SK-MEL-5 (cell line): ENCODE measurements at places on chromosomes 13 and 19.

DNA sequence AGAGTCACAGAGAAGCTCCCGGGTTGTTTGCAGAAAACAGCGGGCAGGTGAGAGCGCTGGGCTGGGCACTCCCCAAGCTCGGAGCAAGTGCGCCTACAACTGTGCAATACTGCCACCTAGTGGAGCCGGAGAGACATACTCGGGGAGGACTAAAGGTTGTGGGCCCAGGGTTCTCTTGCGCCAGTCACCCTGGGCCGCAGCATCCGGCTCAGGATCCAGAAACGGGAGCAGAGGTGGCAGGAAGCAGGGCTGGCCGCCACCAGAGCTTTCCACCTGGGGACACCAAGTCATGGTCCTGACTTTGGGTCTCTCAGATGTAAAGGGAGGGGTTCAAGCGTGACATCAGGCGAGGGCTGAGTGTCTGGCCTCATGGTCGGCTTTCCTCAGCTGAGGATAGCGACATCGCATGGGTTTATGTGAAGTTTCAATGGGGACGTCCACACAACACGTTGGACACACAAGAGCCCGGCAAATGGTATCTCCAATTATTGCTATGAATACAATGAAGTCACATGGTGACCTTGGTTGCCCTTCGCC is 11.2 kb upstream of the KLK4 start:
- peak; percentile 91 for DNase-seq

DNA sequence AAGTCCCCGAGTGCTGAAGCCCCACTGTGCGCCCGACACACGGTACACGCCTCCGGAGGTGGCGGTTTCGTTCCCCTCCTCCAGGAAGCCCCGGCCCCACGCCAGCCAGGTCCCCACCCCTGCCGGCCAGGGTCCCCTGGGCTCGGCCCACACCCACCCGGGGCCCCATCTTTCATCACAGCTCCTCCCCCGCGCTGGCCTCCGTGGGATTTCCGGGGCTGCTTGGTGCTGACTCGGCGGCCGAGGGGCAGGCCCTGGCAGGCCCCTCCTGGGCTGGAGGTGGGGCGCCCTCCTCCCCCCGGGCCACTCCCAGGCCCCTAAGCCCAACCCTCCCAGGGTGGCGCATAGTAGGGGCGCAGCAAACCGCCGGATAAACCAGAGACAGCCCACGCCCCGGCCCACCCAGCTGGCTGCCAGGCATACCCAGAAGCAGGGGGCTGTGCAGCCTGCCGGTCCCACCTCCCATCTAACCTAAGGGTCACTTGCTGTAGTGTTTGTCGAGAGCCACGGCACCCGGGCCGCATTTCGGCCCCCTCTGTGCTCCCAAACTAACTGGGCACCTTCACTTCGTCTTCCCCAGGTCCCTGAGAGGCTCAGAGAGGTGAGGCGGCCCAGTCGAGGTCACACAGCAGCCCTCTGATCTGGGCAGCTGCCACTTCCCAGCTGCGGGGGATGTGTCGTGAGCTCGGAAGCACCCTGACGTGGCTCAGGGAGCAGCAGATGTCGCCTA is 6.6 kb downstream of the ZBTB7A start:
- no peak for DNase-seq

GRCh38 chr19:35966771-35967170 is 28.2 kb upstream of the SDHAF1 start:
- DNase-seq, result no peak

DNA sequence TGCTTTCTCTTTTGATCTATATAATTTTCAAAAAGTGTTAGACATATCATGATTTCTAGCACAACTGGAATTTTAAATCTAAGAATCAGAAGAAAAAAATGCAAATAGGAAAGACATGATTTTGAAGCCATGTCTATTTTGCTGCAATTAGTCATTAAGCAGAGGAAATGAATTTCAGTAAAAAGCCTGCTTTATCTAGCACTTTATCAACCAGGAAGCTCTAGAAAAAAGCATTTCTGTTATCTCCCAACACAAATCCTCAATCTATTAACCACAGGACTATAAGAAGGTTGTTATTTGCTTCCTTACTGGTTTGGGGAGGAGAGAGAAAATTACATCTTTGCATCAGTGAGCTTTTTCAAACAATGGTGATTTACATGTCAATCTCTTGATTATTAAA is 716.7 kb downstream of the DIAPH3 start:
- DNase-seq, result no peak

DNA sequence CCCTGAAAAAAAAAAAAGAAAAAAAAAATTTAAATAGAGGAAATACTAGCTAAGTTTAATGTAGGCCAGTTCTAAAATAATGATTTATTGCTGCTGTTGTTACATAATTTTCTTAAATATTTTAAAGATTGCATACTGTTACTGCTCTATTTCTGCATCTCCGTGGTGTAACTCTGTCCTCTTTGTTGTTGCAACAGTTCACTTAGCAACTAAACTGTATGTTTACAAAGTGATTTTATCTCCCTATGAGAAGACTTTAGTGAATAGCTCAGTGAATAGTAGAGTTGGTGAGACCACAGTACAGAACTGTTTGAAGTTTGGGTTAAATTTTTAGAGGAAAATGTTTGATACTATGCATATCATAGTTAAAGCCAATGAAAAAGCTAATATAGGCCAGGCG is 19.4 kb downstream of the BRCA2 start:
- DNase-seq, result no peak

- DNase-seq, result peak; percentile 74
Measured at GRCh38 chr19:17855280-17856152, 4.2 kb upstream of the RPL18A start.

GRCh38 chr19:42693760-42694350 is 46.4 kb downstream of the PSG3 start:
- peak; percentile 61 for DNase-seq

GRCh38 chr13:87712012-87712411 is 40.8 kb downstream of the SLITRK5 start:
- DNase-seq, result no peak

GRCh38 chr13:35478271-35479037 is 2.0 kb upstream of the MAB21L1 start:
- DNase-seq, result no peak

DNA sequence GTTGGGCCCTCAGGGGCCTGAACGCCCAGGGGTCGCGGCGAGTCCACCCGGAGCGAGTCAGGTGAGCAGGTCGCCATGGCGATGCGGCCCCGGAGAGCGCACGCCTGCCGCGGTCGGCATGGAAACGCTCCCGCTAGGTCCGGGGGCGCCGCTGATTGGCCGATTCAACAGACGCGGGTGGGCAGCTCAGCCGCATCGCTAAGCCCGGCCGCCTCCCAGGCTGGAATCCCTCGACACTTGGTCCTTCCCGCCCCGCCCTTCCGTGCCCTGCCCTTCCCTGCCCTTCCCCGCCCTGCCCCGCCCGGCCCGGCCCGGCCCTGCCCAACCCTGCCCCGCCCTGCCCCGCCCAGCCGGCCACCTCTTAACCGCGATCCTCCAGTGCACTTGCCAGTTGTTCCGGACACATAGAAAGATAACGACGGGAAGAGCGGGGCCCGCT is at the start of gene CCNA1:
Gene CCNA1, plus strand, starts transcription at position 390 of the 439 bp plus-strand sequence. CDS start 562 bp downstream, outside the sequence.
- no peak for DNase-seq

DNA sequence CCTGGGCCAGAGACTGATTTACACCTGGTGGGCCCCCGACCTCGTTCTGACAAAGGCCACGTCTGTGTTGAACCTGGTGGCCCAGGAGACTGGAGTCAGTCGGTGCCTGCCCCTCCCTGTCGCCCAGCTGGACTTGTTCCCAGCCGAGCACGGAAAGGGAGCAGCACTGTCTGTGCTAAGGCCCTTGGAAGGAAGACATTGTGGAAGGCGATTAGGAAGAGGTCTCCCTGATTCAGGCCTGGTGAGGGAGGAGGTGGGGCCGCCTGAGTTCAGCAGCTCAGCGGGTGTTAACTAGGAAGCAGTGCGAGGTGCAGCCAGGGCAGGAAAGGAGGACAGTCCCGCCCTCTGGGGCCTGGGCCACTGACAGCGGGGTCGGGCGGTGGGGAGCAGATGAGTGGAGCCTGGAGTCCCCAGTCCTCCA is 64.7 kb downstream of the GPR12 start:
- DNase-seq, result no peak

DNA sequence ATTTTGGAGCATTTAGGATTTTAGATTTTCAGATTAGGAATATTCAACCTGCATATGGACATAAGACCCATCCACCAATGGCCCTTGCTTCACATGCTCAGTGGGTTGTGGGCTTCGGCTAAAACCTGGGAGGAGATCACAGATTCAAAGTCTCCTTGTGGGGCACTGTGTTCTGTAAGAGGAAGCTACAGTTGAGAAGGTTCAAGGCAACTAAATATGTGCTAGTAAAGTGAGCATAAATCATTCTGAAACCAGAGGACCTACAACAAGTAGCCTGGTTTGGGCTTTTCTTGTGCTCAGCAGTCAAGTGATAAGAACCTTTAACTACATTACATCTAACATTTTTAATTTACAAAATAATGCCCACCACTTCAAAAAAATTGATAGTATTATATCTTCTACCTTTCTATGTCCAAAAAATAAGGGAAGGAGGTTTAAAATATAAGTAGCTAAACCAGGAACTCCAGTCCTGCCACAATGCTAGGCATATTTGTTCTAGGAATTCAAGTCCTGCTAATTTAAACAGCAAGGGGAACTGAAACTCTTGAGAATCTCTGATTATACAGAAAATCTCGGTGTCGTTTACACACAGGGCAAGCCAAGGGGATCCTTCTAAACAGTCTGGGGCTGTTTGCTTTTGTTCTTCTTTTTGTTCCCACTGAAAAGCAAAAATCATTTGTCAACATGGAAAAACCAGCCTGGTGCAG is 36.6 kb downstream of the FOXO1 start:
- DNase-seq, result no peak

GRCh38 chr19:42281827-42282762 is 13.0 kb downstream of the CIC start:
- no peak for DNase-seq

- DNase-seq, result no peak
Measured at GRCh38 chr13:29556742-29557141, 38.7 kb downstream of the SLC7A1 start.

DNA sequence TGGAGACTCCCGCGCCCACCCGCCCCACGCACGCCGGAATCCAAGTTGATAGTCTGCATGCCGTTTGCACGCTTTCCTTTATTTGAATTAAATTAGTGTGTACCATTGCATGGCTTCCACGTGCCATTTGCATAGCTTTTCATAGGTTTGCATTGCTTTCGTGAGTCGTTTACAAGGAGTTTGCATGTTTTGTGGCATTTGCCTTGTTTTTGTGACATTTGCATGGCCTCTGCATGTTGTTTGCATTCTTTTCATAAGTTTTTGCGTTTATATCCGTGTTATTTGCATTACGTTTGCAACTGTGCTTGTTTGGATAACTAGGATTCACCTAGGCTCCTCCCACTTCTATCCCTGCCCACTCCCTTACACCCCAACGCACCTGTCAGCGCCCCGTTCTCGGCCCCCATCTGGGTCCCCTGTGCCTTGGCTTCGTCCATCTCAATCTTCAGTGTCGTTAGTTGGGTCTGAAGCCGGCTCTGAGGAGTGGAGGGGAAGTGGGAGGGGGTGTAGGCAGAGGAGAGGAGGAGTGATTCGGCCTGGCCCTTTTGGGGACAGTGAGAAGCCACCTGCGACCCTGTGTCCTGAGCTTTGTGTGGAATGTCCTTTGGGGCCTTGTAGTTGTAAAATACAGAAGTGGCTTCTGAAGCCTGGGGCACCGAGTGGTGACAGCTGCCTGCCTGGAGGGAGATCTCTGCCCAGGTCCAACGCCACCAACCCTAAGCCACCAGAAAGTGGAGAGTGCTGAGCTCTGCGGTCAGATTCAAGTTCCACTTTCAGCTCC is 2.4 kb downstream of the CCDC194 start:
- DNase-seq, result no peak

DNA sequence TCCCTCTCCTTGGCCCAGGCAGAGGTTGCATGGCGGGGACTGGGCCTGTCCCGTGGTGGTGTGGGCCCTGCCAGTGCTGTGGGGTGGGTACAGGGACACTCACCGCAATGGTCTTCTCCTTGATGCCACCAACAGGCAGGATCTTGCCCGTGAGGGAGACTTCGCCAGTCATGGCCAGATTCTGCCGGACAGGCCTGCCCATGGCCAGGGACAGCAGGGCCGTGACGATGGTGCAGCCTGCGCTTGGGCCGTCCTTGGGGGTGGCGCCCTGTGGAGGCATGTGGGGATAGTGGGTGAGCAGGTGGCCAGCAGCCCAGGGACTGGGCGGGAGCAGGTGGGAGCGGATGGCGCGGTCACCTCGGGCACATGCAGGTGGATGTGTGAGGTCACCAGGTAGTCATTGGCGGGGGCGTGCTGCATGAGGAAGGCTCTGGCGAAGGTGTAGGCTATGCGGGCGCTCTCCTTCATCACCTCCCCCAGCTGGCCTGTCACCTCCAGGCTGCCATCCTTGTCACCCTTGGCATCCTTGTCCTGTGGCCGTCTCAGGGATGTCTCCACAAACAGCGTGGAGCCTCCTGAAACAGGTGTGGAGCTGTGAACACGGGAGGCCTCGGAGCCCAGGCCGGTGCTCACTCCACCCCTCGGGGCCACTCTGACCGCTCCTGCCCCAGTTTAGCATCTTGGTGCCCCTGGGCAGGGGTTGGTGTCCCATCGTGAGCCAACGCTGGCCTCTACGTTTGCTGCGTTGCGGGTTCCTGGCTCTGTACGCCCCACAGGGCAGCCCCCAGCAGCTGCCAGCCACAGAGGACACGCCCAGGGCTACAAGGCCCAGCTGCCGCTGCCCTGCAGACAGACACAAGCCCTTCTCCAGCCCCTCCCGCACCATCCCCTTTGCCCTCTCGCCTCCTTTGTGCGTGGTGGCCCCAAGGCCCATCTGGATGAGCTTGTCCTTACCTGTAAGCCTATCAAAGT is 3.4 kb downstream of the RPL36 start:
- DNase-seq, result no peak

DNA sequence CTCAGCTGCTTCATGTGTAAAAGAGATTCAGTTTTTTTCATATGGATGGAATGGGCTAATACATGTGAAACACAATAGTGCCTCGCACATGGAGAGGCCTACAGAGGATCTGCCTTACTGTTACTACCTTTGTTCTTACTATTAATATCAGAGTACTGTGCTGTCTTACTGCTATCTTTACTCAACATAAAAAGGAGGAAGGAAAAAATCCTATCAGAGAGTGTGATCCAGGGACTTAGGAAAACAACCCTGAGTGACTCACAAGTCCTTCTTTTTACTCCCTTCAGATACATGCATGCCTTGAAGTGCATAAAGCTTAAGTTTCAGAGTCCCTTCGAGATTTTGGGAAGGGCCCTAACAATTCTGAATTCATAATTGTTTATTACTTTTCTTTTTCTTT is 136.8 kb downstream of the TBC1D4 start:
- no peak for DNase-seq

- no peak for DNase-seq
Measured at GRCh38 chr13:93398167-93399035, 171.8 kb downstream of the GPC6 start.

- DNase-seq, result no peak
Measured at GRCh38 chr13:26999499-26999898, 172.1 kb downstream of the USP12 start.

- no peak for DNase-seq
Measured at GRCh38 chr13:42113478-42113877, 65.0 kb downstream of the DGKH start.

GRCh38 chr19:49431330-49431749 is 6.2 kb downstream of the GFY start:
- DNase-seq, result no peak
